Stimulated activated CD8-positive, alpha-beta memory T cell treated with anti-CD3 and anti-CD28 coated beads, Interleukin-7, amount 100 ng/mL, for 1 hour (primary cell): ENCODE measurements at places on chromosomes 1 and 21.

DNA sequence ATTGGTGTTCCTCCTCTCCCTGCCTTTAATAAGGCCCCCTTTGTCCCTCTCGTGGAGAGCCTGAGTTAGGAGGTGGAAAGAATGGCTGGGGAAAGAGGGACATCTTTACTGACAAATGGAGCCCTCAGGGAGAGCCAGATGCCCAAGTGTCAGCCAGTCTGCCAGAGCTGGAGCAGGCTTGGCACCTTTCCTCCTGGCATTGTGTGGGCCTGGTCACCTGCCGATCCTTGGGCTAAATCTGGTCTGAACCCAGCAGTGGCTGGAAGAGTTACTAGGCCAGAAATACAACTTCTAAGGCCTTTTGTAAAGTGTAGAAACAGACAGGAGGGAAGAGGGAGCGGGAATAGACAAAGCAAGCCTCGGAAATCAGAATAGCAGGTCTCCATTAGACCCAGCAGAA lies 24.9 kb downstream of the VANGL1 start:
- DNase-seq, result no peak

DNA sequence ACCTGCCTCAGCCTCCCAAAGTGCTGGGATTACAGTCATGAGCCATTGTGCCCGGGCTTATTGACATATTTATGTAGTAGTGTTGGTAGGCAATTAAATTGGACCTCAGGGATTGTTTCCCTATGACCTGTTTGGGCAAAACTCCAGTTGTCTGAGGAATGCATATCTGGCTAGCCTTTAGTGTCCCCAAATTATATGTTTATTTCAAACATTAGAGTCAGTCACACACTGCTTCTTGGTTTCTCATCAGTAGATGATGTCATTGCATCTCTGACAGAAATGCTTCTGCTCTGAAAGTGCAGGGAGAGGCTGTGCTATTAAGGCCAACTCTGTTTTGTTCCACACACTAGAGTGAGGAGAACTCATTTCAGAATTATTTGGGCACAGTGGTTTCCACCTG lies 12.5 kb downstream of the PIP5K1A start:
- no peak for DNase-seq

DNA sequence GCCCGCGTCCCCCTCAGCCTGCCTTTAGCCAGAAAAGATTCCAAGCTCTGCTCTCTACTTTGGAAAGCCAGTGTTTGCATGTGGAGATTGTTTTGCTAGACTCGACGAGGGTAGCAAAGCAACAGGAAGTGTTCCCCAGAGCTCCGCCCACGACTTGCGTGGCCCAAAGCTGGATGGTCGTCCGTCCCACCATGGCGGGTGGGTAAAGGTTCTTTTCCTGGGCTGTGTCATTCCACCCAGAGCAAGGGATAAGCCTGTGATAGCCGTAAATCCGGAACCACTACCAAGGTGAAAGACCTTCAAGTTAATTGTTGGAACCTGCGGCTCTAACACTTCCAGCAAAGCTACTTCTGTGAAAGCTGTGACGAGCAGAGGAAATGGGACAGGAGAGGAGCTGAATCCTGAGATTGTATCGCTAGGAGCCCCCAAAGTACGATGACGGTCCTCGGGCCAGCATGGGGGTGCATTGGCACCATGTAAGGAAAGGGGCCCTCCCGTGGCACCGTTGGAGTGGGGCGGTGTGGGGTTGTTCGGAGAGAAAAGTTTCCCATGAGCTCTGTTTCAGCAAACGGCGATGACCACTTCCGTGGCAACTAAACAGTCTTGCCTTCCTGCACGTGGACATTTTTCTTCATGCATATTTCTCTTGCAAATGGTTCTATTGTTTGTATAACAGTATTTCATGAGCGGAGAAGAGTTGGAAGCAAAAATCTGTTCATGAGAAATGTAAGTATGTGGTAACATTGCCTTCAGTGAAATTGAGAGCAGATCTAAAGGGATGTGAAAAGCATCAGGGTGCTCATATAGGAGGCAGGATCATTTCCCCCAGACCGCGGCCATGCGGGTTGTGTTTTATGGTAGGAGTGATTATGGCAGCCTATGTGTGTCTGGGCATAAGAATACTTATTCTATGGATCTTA lies 8.4 kb downstream of the MX2 start:
- DNase-seq, result no peak

DNA sequence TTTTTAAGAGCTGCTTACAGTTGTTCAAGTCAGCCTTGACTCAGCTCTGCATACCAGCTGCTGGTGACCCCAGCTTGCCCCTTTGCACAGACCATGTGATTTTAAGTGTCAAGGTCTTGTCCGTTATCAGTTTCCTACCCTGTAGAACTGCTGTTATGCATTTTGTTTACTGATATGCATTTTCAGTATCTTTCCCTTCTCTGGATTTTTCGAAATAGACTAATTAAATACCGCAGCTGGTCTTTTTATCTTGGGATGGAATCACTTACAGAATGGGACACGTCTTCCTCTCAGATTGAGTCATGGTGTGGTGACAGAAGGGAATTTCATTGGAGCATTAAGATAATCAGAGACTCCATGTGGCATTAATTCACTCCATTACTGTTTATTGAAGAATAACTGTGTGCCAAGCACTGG lies 145.6 kb downstream of the FMN2 start:
- DNase-seq, result no peak

DNA sequence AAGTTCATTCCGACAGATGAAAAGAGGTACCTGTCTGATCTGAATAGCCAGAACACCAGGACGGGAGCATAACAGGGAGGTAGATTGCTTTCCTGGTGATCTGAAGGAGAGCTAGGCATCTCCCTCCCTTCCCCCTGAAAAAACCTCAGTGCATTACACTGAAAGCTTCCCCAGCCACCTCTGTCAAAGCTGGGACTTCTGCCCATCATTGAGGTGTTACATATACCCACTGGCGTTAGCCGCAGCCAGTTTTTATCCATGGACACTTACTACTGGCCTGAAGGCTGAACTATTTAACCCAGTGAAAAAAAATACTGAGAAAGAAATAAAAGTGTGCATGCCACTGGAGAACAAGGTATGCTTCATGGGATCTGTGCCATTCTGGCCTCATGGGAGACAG lies 568.3 kb upstream of the ADAMTS5 start:
- no peak for DNase-seq

GRCh38 chr1:209653915-209654351 lies 1.7 kb upstream of the LAMB3 start:
- DNase-seq, result no peak

- no peak for DNase-seq
Measured at GRCh38 chr1:67582625-67583461, 102.2 kb upstream of the GADD45A start.

GRCh38 chr1:33957854-33958253 lies 94.0 kb downstream of the HMGB4 start:
- no peak for DNase-seq

DNA sequence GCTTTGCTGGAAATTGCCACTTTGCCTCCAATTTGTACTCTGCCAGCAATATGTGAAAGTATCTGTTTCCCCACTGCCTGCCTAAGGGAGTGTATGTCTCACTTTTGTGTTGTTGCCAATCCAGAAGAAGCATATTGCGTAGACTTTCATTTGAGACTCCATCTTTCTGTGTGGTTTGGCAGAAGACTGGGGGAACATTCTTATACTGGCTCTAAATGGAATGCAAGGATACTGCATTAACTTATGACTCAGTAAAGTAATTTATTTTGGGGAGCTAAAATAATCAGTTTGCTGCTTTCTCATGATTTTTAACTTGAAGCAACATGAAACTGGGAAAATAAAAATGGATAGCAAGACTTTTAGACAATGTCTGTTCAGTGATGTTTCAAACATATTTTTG lies 107.7 kb upstream of the TMPRSS2 start:
- no peak for DNase-seq

GRCh38 chr1:66050633-66051032 lies 257.9 kb downstream of the PDE4B start:
- DNase-seq, result no peak
